Astrocyte of the spinal cord (primary cell): ENCODE measurements at places on chromosomes 1 and 21.

DNA sequence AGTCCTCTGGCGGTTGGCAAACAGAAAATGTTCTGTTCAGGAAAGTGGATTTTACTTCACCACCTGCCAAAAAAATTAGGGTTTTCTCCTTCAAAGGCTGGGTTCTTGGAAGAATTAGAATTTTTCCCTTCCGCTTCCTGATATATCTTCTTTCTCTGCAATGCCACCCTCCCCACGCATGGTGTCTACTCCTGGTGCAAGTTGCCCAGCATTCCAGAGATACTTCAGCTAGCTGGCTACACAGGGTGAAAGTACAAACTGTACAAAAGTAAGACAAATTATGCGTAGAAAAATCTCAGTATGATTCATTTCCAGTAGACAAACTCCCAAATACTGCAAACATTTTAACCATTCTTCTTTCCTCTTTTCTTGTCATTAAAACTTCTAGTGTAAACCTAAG, 430.1 kb upstream of the ESRRG start:
- DNase-seq = no peak

- DNase-seq = peak; percentile 13
Measured at GRCh38 chr1:35269201-35269988, 886 bp downstream of the ZMYM4 start.

- no peak for DNase-seq
Measured at GRCh38 chr1:69814926-69815325, 247.2 kb downstream of the LRRC7 start.

GRCh38 chr1:208980605-208981004, 602.9 kb upstream of the CAMK1G start:
- no peak for DNase-seq

DNA sequence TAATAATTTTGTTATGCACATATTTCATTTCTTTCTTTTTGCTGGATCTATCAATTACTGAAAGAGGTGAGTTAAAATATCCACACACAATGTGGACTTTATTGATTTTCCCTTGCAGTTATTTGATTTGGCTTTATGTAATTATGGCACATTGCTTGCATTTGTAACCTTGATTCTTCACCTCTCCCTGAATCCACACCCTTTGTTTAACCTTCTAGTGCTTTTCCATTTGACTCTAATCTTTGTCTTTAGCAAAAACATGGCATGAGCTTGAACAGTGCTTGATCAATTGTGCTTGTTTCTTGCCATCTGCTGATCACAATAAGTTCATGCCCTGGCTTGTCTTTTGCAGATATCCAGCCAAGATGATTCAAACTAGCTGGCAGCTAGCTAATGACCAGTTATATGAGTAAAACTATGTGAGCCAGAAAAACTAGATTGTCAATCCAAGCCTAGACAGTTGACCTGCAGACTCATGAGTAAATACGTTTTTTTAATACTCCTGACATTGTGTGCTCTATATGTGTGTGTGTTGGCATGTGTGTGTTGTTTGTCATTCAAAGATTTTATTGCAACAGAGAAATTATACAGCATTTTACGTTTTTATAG, 899.2 kb downstream of the NCAM2 start:
- peak; percentile 17 for DNase-seq

GRCh38 chr21:41851090-41851790, 27.9 kb downstream of the PRDM15 start:
- DNase-seq = no peak

GRCh38 chr1:61183471-61184039, 101.2 kb downstream of the NFIA start:
- peak; percentile 58 for DNase-seq

DNA sequence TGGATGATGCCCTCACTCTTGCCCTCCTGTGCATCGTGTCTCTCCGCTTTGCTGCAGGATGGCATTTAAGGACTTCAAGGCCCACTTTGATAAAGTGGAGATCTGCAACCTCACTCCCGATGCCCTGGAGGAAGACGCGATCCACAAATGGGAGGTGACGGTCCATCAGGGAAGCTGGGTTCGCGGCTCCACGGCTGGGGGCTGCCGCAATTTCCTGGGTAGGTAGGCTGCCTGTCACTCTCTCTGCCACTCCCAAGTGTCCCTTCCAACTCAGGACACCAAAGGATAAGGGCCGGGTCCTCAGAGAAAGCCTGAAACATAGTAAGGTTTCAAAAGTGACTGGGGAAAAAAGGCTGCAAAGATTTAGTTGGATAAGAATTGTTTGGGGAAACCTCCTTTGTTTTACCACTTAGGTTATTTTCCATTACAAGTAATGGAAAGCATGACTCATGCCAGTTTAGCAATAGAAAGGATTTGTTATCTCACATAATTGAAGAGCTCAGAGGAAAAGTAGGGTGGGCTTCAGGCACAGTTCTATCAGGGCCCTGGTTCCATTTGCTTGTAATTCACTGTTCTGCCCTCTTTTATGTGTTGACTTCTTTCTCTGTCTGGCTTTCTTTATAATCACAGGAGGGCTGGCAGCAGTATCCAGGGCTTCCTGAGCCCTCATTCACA, 31.9 kb downstream of the CAPN9 start:
- DNase-seq = no peak

GRCh38 chr1:89701746-89702241, 68.9 kb downstream of the LRRC8C start:
- DNase-seq = peak; percentile 63

- DNase-seq = peak; percentile 85
Measured at GRCh38 chr1:233909195-233909594, 4.7 kb downstream of the SLC35F3 start.

GRCh38 chr1:74652711-74653139, 20.9 kb downstream of the ERICH3 start:
- DNase-seq = peak; percentile 96

GRCh38 chr1:199124351-199124750, 485.5 kb downstream of the PTPRC start:
- peak; percentile 43 for DNase-seq

DNA sequence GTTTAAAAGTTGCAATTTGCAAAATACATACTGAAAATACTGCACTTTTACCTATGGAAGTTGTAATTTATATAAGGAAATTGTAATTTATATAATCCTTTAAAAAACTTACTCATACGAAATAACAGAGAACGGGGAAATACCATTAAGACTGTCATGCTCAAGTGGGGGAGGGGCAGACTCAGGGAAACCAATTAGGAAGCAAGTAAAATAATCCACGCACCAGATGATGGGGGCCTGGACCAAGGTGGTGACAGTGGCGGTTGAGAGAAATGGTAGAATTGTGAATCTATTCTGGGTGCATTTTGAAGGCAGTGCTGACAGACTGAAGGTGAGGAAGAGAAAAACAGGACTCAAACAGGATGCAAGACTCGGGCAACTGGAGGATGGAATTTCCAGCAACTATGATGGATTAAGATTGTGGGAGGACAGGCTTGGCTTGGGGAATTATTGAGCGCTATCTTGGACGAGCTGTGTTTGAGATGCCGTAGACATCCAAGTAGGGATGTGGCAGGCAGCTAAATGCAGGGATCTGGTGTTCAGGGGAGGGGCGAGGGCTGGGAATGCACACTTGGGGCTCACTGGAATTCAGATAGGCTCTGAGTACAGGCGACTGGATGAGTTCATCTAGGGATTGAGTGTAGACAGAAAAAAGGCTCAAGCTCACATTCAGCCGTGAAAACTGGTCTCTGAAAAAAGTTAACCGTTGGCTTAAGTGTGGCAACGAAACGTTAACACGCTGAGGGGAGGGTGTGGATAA, 977 bp downstream of the LCA5L start:
- DNase-seq = peak; percentile 34

DNA sequence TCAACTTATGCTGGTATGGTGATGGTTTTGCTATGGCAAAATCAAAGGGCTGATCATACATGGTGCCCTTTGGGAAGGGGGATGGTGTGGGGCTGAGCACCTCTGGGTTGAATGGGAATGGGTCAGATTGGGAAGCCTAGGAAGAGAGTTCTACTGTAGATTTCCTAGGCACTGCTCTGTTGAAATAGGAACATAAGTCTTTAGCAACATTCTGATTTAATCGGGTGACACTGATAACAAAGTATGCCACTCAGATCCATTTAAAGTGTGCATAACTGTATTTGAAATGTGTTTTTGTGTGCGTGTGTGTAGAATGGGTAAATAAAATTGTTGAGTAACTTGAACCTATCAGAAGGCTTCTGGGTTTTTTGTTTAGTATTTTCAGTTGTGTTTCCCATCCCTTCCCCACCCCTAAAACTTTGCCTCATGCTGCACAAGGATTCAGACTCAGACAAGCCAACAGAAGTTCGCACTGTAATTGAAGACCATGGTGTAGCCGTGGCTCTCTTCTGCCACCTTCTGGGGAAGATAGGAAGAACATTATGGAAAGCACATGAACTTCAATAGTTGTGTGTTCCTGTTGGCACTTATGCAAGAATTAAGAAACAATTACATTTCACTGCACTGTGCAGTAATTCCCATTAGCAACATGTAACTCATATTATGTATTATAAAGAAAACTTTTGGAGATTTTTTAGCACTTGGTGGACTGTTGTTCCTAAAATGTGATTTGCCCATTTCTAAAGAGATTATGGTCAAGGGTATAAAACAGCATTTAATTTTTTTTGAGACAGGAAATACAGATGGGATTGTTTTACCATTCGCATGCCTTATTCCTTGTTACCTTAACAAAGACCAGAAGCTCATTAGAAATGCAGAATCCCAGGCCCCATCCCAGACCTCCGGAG, 10.9 kb upstream of the C4BPB start:
- DNase-seq = peak; percentile 78

DNA sequence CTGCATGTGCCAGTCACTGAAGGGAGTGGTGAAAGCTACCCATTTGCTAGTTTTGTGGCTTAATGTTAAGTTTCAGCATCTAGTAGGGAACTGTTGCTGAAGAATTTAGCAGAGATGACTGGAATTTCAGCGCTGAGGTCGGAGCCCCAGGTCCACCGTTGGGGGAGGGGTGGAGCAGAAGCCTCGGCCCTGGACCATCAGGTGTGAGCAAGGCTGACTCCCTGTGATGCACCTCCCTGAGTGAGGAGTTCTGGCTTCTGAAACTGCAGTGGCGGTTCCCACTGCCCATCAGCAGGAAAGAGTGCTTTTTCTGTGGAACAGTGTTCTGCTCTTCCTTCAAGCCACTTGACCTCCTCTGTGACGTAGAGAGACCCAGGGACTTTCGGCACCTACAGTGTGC, 1.3 kb downstream of the NOS1AP start:
- no peak for DNase-seq

DNA sequence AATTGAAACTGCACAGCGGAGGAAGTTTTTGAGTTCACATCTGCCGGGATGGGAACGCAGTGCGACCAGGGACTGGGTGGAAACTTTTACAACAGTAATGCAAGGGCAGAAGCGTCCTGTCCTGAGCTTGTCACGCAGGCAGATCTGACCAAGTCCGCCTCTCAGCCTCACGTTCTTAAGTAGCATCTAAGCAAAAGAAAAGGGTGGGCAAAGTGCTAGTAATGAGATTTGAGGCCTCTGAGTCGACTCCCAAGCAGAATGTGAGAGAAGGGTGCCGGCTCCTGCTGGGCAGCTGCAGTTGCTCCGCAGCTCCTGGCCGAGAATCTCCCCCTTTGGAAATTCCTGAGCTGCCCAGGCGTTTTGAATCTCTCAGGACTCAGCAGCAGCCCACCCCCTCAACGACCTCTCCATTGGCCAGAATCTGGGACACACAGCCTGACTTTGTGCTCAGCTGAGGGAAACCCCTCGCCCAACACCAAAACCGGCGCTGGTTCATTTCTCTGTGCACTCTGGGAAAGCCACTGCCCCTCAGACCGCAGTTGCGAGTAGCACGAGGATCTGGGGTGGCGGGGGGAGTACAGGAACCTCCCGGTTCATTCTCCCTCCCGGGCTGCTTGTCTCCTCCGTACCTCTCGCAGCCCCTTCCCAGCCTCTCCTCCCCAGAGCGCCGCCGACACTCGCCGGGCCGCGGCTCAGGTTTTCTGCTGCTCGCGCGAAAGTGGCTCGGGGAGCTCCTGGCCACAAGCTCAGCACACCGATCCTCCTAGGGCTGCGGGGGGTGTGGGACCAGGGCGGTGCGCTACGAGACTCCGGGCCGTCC, 913 bp upstream of the S1PR1 start:
- DNase-seq = peak; percentile 29

DNA sequence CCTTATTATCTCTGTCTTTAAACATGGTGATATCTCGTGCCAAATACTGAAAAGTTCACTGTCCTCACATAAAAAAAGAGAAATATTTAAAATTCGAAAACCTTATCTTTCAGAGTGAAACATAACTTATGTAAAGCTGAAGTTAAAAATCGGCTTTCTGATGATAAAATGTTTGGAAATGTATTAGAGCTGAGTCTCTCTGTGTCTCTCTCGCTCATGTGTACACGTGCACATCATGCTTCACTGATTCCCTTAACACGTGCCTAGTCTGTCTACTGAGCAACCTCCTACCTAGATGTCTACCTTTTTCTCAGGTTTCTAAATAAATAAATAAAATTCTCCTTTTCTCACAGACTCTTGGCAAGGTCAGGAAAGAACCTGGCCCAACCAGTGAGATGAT, 17.1 kb downstream of the HHIPL2 start:
- no peak for DNase-seq

- no peak for DNase-seq
Measured at GRCh38 chr1:42170779-42171621, 6.5 kb upstream of the GUCA2A start.

DNA sequence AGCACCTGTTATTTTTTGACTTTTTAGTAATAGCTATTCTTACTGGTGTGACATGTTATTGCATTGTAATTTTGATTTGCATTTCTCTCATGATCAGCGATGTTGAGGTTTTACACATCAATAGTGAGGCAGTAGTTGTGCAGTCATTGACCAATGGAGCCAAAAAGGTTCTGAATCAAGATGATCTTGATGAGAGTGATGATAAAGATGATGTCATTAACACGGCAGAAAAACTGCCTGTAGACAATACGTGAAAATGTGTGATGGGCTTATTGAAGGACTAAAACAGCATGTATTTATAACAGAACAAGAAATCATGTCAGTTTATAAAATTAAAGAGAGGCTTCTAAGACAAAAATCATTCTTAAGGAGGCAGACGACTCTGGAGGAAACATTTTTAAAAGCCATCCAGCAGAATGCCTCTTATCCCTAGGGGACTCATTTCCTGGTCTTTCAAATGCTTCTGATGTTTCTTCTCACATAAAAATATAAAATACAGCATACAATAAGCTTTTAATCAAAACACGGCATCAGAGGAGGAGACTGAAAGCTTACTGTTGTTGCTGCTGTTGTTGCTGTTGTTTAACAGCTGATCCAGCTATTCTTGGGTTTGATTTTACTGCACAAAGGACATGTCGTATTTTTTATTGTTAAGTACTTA, 400.3 kb downstream of the LTN1 start:
- no peak for DNase-seq

DNA sequence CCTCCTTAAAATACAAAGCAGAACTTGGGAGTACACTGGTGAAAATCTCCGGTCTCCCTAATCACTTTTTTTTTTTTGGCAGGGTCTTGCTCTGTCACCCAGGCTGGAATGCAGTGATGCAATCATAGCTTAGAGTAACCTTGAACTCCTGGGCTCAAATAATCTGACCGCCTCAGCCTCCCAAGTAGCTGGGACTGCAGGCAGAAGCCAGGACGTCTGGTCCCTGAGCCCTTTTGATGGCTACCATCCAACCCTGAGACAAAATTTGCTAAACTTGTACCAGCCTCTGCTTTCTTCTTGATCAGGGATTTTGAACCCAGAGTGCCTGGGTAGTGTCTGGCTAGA, 4.1 kb downstream of the L1TD1 start:
- DNase-seq = no peak

- peak; percentile 46 for DNase-seq
Measured at GRCh38 chr1:101136739-101137138, 100.1 kb upstream of the S1PR1 start.
